ENCODE measurements at places on chromosomes 5 and 9. TPM values are rescaled to one million over a fixed set of nuclear protein-coding genes. Genes with fewer than 3 reads are reported as not detected.

The HRH2 gene
- not detected for total RNA-seq

The ANKRD18A gene
- under 0.01 TPM for total RNA-seq

The PCDHGA3 gene
- total RNA-seq: 1.7 TPM

The FAM120AOS gene
- total RNA-seq: 35.5 TPM

The CARTPT gene
- not detected for total RNA-seq

The LCN1 gene
- under 0.01 TPM for total RNA-seq

The ZBED3 gene
- total RNA-seq: 0.28 TPM

The IRX2 gene
- total RNA-seq: 0.56 TPM

The PTGES gene
- total RNA-seq: 9.0 TPM

The MYMK gene
- not detected for total RNA-seq

The PIGO gene
- 11.6 TPM for total RNA-seq

The GDA gene
- total RNA-seq: not detected

The CDC14B gene
- 31.0 TPM for total RNA-seq

The DNAH5 gene
- total RNA-seq: 1.4 TPM

The IL3 gene
- total RNA-seq: not detected

The FKTN gene
- 23.2 TPM for total RNA-seq

The PCDHGB1 gene
- total RNA-seq: 0.38 TPM

The IL5 gene
- not detected for total RNA-seq

The NUTM2G gene
- total RNA-seq: not detected

The TMEM161B gene
- 9.4 TPM for total RNA-seq

Measured in regular cardiac myocyte (primary cell).